K562 (cell line): ENCODE measurements at places on chromosomes 13 and 19.

DNA sequence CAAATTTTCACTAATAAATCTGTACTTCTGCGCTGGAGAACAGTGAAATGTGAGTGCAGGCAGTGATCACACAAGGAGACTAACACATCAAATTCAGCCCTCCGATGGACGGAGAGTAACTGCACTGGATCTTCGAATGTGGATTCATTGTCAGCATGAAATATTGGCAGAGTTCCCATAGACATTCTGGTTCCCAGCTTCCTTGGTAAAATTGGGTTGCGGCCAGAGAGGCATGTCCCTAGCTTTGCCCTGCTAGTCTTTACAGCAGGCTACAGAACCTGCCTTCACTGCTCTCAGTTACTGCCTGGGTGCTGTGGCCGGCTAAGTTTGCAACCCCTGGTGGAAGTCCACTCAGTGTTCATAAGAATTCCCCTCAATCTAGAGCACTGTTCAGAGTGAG lies 32.3 kb upstream of the UQCRFS1 start:
- no peak for DNase-seq

DNA sequence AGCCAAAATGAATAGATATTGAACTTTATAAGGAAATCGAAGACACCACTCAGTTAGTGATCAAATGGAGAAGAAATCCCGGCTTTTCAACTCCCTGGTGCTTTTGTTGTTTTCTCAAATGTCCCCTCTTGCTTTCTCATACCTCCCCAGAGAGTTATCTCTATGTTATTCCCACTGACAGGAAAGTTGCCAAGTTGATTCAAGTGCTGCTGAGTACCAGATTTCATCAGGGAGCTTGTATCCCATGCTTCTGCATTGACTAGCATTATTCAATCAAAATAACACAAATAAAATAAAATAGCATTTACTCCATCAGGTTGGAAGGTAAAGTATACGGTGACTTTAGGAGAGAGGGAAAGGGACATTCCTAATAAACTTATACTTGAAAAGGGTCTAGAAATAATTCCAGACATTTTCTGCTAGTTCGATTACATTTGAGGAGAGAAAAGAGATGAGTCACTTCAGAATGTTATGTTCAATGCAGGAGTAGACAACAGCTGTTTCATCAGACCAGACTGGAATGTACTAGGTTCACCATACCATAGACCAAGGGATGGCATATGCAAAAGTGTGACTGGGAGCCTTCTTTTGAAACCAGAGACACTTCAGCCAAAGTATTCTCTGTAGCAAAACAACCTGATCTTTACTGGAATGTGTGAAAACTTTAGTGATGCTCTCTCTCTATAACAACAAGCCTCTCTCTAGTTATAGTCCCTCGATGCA lies 397.8 kb downstream of the FGF14 start:
- DNase-seq = no peak

DNA sequence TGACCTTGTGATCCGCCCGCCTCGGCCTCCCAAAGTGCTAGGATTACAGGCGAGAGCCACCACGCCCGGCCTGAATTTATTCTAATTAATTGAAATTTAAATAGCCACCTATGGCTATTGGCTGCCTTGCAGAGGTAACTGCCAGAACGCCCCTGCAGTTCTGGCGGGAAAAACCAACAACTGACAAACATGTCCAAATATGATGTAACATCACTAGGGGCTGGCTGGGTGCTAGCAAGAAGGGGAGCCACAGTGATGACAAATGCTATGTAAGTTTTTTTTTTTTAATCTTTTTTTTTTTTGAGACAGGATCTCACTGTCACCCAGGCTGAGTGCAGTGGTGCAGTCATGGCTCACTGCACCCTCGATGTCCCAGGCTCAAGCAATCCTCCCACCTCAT lies 12.9 kb downstream of the ZSWIM9 start:
- DNase-seq = no peak

- DNase-seq = peak; percentile 90
Measured at GRCh38 chr19:15640294-15640903, at the start of gene CYP4F3. Gene CYP4F3 (plus strand): TSS chr19:15640897. CDS start chr19:15641416, 519 bp downstream.

GRCh38 chr19:28737021-28737895 lies 475.7 kb downstream of the UQCRFS1 start:
- peak; percentile 28 for DNase-seq

DNA sequence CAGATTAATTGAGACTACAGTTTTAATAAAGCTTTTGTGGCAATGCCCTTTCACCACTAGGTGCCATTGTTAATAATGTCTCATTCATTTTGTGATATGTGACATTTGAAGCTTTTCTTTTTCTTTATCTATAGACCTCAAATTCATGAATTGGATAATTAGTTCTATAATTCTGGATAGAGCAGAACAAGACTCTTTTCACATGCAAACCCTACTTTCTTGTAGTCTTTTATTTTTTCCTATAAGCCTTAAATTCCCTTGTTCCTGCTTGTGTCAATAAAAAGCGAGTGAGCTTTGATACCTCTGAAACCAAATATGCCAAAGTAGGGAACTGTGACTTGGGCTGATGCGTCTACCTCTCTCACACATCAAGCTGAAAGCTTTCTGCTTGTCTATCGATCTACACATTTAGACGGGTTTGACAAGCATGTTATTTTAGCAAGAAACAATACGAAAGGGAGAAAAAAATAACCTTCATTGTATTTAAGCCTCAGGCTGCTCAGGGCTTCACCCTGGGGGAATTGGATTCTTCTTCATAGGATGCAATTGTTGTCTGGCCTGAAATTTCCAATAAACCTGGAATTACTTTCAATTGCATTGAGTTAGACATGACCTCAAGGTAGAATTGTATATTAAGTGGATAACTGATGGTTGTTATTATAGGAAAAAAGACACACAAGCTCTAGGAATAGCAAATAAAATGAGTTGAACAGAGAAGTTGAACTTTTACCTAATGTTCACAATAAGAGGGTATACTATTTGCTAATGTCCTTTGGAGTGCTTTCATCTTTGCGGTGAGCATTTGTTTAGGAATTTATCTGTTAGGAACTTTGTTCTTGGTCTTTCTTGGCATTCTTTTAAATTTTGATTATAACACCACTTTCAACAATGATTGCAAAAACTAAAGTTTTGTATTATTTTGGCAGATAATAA lies 1150.2 kb upstream of the PCDH9 start:
- DNase-seq = no peak

GRCh38 chr13:29436291-29436690 lies 159.2 kb downstream of the SLC7A1 start:
- DNase-seq = no peak

DNA sequence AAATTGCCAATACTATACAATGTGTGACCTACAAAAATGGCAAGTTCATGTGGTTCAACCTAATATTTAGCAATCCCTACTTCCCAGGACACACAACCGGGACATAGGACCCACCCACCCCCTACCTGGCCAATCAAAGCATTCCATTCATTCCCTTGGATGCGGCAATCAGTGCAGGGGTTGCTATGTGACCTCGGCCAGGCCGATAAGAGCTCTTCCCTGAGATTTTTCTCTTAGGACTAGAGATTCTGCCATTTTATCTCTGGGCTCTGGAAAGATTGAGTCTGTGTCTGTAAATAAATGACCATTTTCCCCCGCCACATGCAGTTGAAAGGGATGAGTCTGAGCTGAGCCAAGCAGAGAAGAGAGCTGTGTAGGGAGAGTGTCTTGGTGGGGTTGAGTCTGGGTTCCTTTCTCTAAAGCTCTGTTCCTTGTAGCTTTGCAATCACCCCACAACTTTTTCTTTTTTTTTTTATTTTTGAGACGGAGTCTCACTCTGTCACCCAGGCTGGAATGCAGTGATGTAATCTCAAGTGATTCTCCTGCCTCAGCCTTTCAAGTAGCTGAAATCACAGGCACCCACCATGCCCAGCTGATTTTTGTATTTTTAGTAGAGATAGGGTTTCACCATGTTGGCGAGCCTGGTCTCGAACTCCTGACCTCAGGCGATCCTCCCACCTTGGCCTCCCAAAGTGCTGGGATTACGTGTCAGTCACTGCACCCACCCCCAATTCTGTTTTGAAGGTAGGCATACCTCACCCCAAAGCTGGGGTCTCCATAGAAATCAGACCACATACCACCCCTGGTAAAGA lies 7.4 kb downstream of the IFNL1 start:
- no peak for DNase-seq

DNA sequence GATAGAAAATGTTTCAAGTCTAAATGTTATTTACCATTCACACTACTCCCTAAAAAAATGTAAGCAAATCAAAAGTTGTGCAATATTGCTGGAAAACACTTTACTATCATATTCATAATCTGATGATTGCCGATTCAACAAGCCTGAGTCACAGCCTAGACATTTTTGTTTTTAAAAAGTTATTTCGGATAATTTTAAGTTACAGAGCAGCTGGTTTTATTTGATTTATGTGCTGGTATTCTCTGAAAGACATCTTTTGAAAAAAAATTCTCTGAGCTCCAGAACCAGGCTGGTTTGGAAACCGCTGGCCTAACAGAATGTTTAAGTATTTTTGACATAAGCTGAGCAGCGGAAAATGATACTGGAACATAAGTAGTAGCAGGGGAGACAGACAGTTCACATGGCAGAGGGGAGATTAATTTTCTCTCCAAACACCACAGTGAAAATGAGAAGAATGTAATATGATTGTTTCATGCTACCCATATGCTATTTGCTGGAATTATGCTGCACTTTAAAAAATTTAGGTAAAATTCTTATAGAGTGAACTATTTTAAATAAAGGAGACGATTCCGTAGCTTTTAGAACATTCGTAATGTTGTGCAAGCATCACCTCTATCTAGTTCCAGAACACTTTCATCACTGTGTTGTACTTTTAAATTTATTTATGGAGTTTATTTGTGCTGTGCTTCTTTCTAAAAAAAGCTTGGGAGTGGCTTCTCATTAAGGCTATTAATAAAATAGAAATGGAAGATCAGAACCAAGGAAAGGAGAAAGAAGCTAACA lies 36.1 kb downstream of the TBC1D4 start:
- no peak for DNase-seq

- no peak for DNase-seq
Measured at GRCh38 chr13:94109715-94110374, 369.6 kb downstream of the DCT start.
